ENCODE measurements at places on chromosomes 3 and 15. TPM values are rescaled to one million over a fixed set of nuclear protein-coding genes. Genes with fewer than 3 reads are reported as not detected.

DNA sequence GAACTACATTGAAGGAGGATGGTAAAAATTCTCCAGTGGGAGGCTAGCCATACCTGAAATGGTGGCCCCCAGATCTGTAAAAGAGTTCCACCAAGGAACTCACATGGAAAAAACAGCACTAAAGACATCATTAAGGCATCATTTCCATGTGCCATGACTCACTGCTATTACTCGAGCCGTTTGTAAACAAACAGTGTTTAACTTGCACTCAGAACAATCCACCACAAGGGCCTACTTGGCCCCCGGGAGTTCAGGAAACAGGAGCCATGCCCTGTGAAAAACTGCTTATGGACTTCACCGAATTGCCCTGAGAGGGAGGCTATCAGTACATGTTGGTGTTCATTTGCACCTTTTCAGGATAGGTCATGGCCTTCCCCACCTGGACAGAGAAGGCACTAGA is 18.2 kb downstream of the CCR4 start:
- no peak for DNase-seq

DNA sequence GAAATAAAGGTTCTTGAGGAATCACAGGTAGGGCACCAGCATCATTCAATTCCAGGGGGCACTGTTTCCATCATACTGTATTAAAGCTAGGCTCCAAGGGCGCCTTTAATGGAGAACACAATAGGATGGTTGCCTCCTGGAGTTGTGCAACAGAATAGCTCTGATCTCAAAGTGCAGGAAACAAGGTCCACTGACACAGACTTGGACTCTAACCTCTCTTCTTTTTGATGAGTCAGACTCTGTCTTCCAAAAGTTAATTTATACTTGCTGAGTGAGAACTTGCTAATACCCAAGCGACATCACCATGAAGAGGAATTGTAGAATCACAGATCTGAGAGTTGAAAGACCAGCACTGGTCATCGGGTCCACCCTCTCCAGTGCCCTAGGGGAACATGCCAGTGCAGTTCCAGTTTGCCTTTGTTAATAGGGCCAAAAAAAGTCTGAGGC is 94.4 kb upstream of the PHLDB2 start:
- DNase-seq = no peak

- no peak for DNase-seq
Measured at GRCh38 chr15:58070801-58071418, 5.4 kb upstream of the ALDH1A2 start.

GRCh38 chr3:42440924-42441323 is 30.5 kb upstream of the LYZL4 start:
- DNase-seq = no peak

- DNase-seq = peak; percentile 66
Measured at GRCh38 chr3:9946112-9947024, 5.8 kb downstream of the PRRT3 start.

- peak; percentile 77 for DNase-seq
Measured at GRCh38 chr15:39511000-39511915, 69.6 kb upstream of the THBS1 start.

GRCh38 chr3:40068636-40069035 is 240.9 kb upstream of the EIF1B start:
- no peak for DNase-seq

- DNase-seq = no peak
Measured at GRCh38 chr3:72463083-72463482, 385.2 kb downstream of the SHQ1 start.

GRCh38 chr15:79171320-79172031 is 80.9 kb upstream of the RASGRF1 start:
- no peak for DNase-seq

DNA sequence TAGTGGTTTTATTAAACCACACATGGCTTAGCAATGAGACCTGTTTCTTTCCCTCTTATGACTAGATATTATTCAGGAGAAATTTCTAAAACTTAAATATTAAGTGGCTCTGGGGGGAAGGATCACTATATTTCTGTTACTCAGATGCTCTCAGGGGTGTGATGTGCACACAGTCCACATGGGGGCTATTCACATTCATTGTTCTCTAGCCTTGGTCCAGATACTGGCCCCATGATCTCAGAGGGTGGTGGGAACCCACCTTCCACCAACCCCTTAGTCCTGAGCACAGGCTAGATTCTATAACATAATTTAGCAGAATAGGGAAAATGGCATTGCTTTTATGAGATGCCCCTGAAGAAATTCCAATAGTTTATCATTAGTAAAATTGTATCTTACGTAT is 149.0 kb upstream of the ST8SIA2 start:
- no peak for DNase-seq

DNA sequence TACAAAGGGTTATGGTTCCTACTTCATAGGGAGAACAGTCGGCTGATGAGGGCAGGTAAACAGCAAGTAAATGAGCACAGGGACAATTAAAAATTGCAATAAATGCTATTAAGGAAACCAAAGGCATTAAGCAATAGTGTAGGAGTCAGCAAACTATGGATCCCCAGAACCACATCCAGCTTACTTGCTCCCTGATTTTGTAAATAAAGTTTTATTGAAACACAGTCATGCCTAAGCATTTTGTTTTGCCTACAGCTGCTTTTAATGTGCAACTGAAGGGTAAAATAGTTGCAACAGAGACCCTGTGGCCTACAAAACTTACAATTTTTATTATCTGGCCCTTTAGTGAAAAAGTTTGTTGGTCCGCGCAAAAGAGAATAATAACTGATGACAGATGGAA is 351.2 kb upstream of the NR2F2 start:
- no peak for DNase-seq

DNA sequence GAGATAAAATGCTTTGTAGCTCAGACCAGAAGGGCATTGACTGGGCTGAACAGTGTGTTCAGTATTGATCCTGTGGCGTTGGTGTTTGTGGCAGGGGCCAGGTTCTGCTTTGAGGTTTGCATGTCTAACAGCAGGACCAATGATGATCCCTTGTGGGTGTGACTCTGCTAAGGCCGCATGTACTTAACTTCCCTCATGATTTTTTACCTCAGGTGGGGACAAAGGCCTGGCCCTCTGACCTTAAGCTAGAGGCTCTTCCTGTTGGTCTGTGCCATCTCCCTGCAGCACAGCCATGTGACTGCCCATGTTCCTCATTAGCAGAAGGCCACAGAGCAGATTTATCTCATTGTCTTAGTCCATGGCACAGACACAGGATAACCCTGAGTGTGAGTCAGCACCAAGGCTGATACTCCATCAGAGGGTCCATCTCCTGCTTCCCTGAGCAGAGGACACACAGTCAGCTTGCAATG is 34.3 kb upstream of the BSN start:
- DNase-seq = no peak

DNA sequence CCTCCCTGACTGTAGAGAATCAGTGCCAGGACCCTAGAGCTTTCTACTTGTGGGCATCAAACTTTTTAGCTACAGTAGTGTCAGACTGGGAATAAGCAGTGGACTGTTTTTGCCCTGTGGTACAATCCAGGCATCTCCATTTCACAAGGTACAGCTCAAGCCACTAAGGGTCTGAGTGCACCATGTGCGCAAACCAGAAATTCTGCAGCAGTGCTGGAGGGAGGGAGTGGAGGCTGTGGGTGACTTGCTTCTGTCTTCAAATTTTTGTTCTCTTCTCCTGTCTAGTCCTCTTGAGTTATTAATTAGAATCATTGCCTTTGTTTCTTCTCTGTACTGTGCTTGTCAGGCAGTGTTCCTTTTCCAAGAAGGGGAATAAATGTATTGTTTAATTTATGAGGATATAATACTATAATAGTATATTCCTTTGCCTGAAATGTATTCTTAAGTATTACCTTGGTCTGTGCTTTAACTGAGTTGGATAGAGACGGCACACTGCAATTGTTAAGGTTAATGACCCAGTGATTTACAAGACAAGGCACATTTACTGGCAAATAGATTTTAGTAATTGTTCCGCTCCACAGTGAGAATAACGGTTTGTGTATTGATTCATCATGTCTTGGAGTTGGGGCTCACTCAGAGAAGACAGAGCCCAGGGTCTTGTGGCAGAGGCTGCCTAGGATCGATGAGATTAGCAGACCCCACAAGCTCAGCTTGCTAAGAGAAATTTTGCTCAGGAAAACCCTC is 390.6 kb upstream of the CFAP20DC start:
- DNase-seq = no peak

The UBR1 gene
- polyA plus RNA-seq = 13.4 TPM

The LRTM1 gene
- not detected for polyA plus RNA-seq

The TICRR gene
- 1.3 TPM for polyA plus RNA-seq

The MCTP2 gene
- 17.8 TPM for polyA plus RNA-seq

The ILDR1 gene
- polyA plus RNA-seq = not detected

The TPRG1 gene
- polyA plus RNA-seq = 0.11 TPM

The TRH gene
- not detected for polyA plus RNA-seq

The GP5 gene
- polyA plus RNA-seq = 0.10 TPM

The OR5H6 gene
- polyA plus RNA-seq = not detected

Measured in AG04450 (cell line).